Stimulated activated CD8-positive, alpha-beta memory T cell treated with anti-CD3 and anti-CD28 coated beads, Interleukin-15, amount 100 ng/mL, for 24 hours (primary cell): ENCODE measurements at places on chromosomes 3 and 15.

DNA sequence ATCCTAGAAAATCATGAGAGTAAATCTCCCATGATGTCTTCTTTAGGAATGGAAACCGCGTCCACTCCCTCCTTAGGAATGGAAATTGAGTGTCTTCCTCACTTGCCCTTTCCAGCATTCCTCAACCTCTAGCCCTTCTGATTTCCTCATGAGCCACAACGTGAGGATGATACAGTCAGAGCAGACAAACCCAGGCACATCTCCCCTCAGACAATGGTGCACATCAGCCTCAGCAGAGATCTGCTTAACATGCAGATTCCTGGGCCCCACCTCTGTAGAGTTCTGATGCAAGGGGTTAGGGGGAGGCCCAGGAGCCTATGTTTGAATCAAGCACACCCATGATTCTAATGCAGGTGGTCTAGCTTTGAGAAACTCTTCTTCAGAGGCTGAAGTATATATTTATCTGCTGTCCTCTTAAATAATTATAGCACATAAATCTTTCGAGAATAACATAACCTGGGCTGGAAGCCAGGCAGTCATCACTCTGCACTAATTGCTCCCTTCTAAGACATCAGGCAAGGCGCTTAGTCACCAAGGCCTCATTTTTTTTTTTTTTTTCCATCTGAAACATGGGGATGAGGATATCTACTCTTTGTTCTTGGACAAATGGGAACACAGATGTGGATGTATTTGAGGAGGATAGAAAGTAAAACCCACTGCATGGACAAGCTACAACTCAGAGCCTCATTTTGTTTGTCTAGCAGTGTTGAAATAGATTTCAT is 81.7 kb downstream of the PRICKLE2 start:
- DNase-seq: no peak

DNA sequence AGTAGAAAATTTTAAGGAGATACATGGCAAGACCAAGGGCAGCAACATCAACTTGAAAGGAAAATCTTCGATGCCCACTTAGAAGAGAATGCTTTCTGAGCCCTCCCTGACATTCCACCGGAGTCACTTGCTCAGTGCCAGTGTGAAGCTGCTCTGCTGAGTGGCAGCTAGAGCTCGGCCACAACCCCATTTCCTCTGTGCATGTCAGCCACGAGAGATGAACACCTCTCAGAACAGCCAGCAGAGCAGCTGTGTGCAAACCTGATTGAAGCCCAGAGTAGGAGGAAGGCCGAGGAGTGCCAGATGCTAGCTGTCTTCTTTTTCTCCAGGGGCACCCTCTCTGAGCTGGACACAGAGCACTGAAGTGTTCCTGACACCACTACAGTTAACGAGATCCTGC is 12.2 kb downstream of the TARS3 start:
- DNase-seq: no peak

DNA sequence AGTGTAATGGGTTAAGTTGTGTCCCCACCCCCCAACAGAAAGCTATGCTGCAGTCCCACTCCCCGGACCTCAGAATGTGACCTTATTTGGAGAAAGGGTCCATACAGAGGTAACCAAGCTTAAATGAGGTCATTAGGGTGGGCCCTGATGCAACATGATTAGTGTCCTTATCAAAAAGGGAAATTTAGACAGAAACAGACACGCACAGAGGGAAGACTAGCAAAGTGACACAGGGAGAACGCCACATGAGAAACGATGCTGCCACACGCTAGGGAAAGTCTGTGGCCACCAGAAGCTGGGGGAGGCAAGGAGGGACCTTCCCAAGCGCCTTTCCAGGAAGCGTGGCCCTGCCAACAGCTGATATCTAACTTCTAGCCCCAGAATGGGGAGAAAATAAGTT is 65.4 kb downstream of the RPN1 start:
- no peak for DNase-seq

GRCh38 chr3:102018551-102018950 is 169.2 kb downstream of the NFKBIZ start:
- no peak for DNase-seq

- DNase-seq: no peak
These were observed 22.2 kb downstream of the MESD start for GRCh38 chr15:80967451-80967850.

DNA sequence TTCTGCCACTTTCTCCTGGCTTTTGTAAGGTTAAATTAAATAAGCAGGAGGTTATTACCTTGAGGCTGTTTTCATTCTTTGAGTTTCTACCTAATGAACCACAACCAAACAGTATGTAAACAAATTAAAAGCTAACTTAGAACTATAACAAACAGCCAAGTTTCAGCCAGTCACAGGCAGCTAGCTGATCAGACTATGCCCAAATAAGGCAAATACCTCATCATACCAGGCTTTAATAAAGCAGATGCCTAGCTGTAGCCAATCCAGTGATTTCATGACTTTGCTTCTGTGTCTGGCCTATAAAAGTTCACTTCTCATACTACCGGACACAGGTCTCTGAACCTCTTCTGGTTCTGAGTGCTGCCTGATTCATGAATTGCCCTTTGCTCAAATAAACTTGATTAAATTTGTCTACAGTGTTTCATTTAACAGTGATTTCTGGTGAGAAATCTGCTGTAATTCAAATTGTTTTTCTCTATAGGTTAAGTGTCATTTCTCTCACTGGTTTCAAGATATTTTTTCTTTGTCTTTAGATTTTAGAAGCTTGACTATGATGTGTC is 24.2 kb downstream of the SH3GL3 start:
- DNase-seq: no peak

GRCh38 chr3:105907777-105908176 is 39.0 kb upstream of the CBLB start:
- no peak for DNase-seq

GRCh38 chr15:77208241-77208640 is 137.3 kb upstream of the TSPAN3 start:
- no peak for DNase-seq

- no peak for DNase-seq
These were observed 1.4 kb upstream of the ROBO2 start for GRCh38 chr3:77038468-77038929.

- no peak for DNase-seq
These were observed 113.1 kb downstream of the EDEM1 start for GRCh38 chr3:5300638-5301037.

- DNase-seq: no peak
These were observed 32.6 kb downstream of the PPCDC start for GRCh38 chr15:75056036-75056435.

DNA sequence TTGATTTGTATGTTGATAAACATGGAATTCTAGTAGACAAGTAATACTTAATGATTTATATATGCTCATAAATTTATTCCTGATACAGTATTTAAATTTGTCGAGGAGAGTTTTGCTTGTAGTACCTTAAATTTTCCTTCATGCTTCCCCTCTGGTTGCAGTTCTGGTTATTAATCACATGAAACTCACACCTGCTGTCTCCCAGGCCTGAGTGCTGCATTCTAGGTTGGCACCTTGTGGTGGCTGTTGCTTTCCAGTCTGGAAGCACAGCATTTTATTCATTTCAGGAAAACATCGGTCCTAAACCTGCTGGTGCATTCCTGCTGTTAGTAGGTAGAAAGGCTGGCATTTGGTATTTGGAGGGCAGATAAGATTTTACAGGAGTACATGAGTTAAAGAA is 44.9 kb downstream of the ATP1B3 start:
- no peak for DNase-seq

- DNase-seq: no peak
These were observed 74.2 kb upstream of the FBN1 start for GRCh38 chr15:48719668-48720067.

DNA sequence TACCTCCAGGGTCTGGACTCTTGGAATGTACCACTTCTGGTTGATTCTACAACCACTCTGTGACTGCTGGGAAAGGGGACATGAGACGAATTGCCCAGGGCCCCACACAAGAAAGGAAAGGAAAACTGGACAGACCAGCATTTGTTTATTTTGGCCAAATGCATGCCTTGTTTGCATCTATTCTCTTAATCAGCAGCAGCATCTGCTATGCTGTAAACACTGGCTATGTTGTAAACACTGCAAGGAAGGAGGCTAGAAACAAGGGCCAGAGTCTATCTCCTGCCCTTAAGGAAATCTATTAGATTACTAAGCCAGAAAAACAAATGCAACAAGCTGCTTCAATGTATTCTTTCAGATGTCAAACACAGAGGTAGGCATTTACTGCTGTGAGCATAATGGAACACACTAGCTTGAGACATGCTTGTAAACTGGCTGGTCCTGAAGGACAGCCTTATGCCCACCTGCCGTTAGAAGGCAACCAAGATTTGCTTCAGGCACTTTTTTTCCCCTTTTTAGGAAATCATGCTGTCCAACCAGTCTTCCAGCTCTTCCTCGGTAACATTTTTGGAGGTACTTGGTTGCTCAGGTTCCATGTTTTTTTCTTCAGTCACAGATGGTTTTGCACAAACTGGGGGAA is 102.1 kb upstream of the CHRM5 start:
- no peak for DNase-seq

DNA sequence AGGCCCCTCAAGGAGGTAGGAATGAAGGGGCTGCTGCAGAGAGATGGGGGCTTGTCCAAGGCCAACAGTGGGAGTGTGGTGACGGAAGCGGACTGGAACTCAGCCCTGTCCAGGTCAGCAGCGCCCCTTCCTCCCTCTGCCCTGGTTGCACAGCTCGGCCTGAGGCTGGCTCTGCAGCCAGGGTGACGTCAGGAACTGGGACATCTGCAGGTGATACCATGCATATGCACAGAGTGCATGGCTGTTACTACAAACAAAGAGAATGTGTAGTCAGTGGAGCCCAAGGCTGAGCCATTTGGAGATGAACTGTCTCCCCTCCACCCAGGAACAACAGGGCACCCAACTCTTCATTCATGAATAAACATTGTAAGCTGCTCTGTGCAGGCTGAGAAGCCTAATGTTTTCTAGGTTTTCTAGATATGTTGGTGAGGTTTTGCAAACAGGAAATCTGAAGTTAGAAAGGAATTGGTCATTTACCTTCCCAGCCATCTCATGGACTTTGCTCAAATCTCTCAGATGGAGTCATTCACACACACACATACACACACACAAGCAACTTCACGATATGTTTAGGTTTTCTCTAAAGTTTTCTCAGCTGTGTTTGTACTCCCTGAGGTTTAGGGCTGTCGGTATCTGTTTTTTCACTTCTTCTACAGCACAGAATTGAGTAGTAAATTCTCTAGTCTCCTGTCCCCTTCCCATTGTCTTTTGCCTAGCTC is 117.2 kb downstream of the TLE3 start:
- DNase-seq: no peak

- no peak for DNase-seq
These were observed 50.6 kb downstream of the CMSS1 start for GRCh38 chr3:99868311-99868646.

DNA sequence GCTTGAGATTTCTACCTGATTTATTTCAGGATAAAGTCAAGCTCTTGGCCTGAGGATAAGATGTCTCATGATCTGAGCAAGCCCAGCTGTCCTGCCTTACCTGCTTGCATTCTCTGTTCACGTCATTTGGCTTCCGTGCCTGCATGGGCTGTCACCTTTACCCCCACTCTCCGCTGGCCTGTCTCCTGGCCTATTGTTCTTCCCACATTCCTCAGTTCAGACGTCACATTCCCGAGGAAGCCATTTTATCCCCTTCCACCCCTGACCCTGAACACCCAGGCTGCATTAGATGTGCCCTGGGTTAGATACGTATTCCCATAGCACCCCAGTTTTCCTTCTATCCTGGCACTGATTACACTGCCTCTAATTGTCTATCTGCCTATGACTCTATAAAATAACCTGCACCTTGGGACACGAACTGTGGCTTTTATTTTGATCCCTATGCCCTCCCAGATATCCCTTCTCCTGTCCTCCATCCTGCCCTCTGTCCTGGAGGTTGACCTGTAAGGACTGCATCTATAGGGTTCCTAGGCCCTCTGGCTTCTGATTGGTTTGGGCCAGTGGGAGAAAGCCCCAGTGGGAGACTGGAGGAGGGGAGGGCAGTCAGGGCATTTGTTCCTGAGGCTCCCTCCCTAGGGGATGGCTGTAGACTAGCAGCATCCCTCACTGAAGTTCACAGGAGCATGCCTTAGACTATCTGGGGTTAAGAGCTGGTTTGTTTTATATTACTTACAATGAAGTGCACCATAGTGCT is 19.2 kb upstream of the UBE2Q2 start:
- DNase-seq: no peak

- DNase-seq: no peak
These were observed 187.6 kb downstream of the NLGN1 start for GRCh38 chr3:173584838-173585831.

- no peak for DNase-seq
These were observed 108.0 kb downstream of the SERPINI1 start for GRCh38 chr3:167843481-167843880.

DNA sequence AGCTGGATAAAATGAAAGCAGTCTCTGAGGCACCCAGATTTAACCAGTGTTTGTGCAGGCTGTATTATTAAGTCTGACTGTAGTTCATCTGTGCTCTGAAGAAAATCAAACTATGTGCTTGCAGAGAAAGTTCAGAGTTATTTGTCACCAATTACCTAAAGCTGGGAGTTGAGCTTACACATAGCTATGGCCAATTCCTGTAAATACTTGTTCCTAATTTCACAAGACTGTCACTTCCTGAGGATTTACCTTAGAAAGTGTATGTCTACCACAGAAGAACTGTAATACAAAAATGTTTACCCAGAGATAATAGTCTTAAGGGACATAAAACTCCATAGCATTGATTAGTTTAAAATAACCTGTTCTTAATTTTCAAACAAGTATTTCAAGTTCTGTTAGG is 628.4 kb upstream of the TGFBR2 start:
- DNase-seq: no peak

- no peak for DNase-seq
These were observed at the start of gene TRAT1 for GRCh38 chr3:108822123-108822897. Gene TRAT1, plus strand, starts transcription at chr3:108822786. Its CDS starts 142 bp downstream, at chr3:108822928.

- DNase-seq: no peak
These were observed 467.1 kb upstream of the EPHA6 start for GRCh38 chr3:96347289-96347688.
